T-cell (primary cell): ENCODE measurements at places on chromosomes 2 and 18. TPM values are rescaled to one million over a fixed set of nuclear protein-coding genes. Genes with fewer than 3 reads are reported as not detected.
A peak's percentile ranks its signal among the peaks of the same experiment; 100 is the strongest.

DNA sequence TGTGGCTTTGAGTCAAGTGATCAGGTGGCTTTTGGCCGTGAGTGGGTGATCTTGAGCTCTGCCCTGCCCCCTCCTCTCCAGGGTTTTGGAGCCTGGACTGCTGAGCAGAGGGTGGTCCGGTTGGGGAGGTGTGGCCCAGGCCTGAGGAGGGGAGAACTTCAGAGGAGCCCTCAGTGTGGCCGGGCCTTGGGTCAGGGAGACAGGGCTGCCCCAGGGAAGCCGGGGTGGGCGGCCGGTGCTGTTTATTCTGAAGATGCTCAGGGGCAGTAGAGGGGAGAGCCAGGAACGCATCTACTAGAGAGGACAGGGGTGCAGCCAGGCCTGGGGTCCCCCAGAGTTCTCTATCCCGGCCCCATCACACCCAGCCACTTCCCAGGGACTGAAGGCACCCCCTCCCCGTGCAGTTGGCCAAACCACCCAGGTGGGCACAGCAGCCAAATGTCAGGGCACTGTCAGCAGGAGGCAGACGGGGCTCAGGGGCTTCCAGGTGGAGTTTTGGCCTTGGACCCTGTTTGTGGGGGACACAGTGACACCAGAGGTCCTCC is 963 bp downstream of the ERFE start:
- DNase-seq = no peak

Gene REG1B
- not detected for total RNA-seq

Gene CYP27A1
- total RNA-seq = not detected

DNA sequence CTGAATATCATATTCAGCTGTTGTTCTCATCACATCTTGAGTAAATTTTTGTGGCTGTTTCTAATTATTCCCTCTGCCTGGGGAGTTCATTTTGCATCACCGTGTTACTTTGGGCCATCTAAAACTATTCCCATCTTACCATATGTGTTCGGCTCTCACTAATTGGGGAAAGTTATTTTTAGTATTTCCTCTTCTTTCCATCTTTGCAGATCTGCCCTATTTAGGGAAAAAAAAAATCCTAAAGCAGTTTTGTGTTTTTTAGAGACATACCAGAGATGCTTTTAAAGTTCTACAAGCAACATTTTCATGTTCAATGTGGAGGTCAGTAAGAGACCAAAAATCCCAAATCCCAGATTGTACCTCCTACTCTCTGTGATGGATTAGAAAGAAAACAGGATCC is 111.3 kb upstream of the NDUFV2 start:
- DNase-seq = no peak

Gene CPLX4
- not detected for total RNA-seq

Gene KCTD1
- 3.3 TPM for total RNA-seq

DNA sequence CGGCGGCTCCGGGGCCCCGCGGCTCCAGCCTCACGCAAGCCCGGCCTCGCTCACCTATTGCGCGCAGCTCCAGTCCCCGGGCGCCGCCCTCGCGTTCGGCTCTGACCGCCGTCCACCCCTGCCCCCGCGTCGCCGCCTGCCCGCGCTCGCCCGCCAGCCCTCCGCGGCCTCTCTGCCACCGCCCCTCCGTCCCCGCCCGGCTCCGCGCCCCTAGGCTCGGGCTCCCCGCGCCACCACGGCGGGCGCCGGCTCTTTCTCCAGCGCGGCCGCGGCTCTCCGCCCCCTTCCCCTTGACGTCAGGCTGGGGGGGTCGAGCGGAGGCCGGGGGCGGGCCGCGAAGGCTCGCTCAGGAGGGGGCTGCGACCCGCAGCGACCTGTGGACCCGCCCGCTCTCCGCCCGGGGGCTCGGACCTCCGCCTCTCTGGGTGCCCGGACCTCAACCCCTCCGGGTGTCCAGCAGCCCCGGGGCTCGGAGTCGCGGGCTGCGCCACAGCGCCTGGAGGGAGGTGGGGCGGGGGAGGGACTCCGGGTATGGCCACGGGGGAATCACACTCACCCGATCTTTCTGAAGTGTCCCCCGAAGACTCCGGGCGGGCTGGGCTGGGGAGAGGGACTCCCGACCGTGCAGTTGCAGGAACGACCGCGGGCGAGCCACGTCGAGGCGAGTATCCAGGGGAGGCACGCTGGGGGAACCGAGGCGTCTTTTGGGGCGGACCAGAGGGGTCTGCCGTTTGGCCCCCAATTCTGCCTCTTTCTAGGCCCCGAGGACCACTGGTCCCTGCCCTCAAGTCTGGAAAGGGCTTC is at the start of gene SEMA4C:
Gene SEMA4C (minus strand): TSS at position 259 of the 804 bp plus-strand sequence. CDS start 2,194 bp downstream, outside the sequence.
- peak; percentile 56 for DNase-seq

DNA sequence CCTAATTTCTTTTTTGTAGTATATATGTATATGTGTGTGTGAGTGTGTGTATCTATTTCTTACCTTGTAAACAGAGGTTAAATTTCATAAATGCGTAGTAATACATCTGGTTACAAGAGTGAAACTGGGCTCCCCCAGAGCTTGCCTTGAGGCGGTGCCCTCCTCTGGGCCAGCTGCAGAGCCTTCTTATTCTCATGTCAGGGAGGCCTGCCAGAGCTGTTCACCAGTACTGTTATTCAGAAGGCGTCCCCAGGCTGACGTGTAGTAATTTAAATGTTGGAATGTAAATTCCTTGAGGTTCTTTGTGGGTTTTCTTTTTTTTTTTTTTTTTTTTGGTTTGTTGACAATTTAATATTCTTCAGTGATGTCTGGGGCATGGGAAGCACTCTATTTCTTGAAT is 11.2 kb downstream of the COPS8 start:
- DNase-seq = no peak

DNA sequence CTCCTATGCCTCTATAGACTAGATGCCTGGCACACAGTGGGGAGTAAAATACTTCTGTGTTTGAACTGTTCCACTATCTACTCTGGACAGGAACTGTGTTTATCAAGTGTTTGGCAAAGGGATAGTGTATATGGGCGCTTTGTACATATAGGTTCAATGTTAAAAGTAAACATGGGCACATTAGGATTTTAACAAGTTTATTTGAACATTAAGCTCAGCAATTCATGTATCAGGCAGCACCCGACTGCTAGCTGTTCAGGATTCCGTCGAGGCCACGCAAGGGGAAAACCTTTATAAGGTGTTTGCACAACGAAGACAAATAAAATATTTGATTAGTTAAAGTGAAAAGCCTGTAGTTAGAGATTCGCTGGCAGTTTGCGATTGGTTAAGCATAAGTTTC is 43.4 kb upstream of the ROCK2 start:
- DNase-seq = no peak

GRCh38 chr2:112692495-112692911 is 28.3 kb upstream of the NT5DC4 start:
- DNase-seq = peak; percentile 28

Gene GKN2
- not detected for total RNA-seq

- DNase-seq = no peak
Observed at GRCh38 chr2:145235312-145235711, 715.4 kb upstream of the ZEB2 start.

- no peak for DNase-seq
Observed at GRCh38 chr2:237143118-237143517, 57.4 kb downstream of the COPS8 start.

GRCh38 chr2:48933828-48934497 is 178.4 kb upstream of the LHCGR start:
- no peak for DNase-seq

DNA sequence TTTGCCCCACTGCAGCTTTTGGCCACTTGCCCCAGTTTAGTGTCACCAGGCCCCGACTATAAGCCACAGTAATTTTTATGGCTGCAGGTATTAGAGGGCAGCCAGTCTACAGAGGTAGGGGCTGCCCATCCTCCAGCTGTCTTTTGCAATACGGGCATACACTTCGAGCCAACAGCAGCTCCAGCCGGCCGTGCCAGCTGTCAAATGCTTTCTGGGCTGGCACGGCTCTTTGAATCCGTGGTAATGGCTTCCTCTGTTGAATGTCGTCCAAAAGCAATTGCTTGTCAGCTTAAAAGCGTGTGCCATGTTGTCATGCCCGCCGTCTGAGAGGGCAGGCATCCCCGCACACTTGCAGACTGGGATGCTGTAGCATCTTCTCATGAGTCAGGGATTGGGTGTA is 41.3 kb downstream of the BCL2L11 start:
- DNase-seq = no peak

Gene CUL3
- total RNA-seq = 66.1 TPM

DNA sequence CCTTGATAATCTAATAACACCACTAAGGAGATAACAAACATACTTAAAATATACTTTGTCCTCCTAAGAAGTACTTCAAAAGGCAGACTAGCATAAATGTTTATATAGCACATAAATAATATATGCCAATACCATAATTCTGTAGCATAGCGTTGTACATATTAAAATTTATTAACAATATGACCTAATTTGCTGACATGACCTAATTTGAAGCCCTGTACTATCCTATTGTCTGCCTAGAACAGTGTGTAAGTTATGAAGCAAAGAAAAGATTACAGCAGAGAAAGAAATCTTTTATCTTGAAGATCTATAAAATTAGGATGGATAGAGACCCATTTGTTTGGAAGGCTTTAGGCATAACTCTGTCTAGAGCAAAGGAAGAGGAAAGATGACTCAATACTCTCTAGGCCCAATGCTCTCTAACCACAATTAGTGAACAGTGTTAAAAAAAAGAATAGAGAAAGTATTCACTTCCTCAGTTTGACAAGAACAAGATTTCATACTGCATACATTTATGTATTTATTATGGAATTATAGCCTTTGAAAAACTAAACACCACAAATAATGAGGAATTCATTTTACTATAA is 231.3 kb downstream of the ZRANB3 start:
- DNase-seq = no peak

DNA sequence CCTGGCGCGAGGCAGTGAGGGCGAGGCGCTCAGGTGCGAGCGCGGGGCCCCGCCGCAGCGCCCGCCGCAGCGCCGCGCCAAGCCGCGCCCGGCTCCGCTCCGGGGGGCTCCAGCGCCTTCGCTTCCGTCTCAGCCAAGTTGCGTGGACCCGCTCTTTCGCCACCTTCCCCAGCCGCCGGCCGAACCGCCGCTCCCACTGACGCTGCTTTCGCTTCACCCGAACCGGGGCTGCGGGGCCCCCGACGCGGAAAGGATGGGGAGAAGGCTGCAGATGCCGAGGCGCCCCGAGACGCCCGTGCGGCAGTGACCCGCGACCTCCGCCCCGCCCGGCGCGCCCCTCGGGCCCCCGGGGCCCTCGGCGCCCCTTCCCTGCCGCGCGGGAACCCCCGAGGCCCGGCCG is 328 bp upstream of the INHBB start:
- DNase-seq = no peak

GRCh38 chr18:8516371-8517250 is 92.6 kb upstream of the RAB12 start:
- no peak for DNase-seq

- no peak for DNase-seq
Observed at GRCh38 chr2:130354139-130354428, 1.8 kb upstream of the PTPN18 start.

DNA sequence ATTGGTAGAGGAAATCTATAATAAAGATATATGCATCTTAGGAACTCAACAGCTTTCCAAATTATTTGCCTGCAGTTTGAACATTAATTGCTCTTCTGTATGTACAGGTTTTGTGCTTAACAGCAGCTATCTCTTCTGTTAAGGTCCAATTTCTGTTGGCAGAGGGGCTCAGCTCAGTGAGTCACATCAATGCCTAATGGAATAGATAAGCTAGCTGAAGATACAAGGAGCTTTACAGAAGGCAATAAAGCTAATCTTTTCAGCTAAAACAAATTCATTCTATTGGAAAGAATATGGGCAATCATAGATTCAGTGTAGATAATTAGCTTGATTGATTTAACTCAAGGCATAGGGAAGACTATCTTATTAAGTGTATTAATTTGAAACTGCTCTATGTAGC is 58.4 kb upstream of the UNC80 start:
- no peak for DNase-seq

DNA sequence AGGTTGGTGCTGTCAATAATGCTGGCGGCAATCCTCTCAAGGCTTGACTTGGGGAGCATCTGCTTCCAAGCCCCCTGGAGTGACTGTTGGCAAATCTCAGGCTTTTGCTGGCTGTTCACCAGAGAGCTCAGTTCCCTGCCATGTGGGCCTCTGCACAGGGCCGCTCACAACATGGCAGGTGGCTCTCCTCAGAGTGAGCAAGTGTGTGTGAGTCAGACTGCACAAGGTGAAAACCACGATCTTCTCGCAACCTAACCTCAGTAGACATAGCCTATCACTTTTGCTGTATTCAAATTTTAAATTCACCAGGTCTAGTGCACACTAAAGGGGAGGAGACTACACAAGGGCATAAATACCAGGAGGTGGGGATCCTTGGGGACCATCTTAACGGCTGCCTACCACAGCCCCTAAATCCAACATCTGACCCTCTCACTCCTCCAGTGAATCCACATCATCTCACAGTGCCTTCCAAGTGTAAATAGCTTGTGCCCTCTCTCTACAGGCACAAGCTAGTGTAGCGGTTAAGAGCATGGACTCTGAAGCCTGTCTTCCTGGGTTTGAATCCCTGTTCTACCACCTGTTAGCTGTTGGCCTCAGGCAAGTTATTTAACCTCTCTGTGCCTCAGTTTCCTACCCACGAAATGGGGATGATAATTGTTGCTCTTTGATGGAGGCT is 187.7 kb upstream of the CXCR4 start:
- peak; percentile 16 for DNase-seq

Gene HOXD3
- total RNA-seq = 0.44 TPM

DNA sequence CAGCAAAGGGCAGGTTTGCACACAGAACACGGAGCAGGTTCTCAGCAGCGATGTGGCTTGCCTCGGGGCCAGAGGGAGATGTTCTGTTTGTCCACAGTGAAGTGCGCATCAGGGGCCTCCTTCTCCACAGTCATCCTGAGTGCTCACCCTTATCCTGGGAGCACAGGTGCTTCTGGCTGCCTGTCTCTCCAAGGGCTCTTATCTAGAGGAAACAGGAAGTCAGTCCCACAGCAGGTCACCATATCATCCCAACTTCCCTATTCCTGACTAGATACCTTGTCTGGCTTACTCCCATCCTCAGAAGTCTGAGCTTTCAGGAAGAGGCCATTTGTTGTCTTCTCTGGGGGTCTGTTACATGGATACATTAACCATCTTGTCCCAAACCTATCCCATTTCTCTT is at the start of gene CD207:
Gene CD207 (minus strand): TSS at position 174 of the 400 bp plus-strand sequence. CDS start 40 bp downstream, at position 134.
- DNase-seq = no peak

Gene ANKRD23
- 16.4 TPM for total RNA-seq

- no peak for DNase-seq
Observed at GRCh38 chr2:141611981-141612380, 518.8 kb downstream of the LRP1B start.

GRCh38 chr18:12839057-12839525 is 44.9 kb downstream of the PTPN2 start:
- DNase-seq = no peak

DNA sequence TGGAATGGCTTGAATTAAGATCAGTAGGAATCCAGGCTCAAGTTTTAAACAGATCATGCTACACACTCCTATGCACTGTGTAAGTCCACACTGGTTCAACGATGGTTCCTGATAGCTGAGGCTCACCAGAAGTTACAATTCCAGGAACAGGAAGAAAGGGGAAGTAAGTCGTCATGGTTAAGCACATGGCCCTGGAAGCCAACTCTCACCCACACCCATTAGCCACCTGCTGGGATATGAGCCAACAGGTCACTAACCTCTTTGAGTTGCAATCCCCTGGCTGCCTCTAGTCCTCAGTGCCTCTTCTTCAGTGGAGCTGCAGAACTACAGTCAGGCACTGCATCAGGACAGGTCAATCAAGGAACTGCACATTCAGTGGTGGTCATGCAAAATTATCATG is 133.5 kb downstream of the TMEM182 start:
- DNase-seq = no peak

- DNase-seq = no peak
Observed at GRCh38 chr2:18078216-18078615, 199.7 kb downstream of the KCNS3 start.
